ENCODE measurements at places on chromosomes 13 and 19.
A peak's percentile ranks its signal among the peaks of the same experiment; 100 is the strongest.

GRCh38 chr13:24270639-24271141 is 38.7 kb upstream of the C1QTNF9 start:
- DNase-seq, result peak; percentile 78

DNA sequence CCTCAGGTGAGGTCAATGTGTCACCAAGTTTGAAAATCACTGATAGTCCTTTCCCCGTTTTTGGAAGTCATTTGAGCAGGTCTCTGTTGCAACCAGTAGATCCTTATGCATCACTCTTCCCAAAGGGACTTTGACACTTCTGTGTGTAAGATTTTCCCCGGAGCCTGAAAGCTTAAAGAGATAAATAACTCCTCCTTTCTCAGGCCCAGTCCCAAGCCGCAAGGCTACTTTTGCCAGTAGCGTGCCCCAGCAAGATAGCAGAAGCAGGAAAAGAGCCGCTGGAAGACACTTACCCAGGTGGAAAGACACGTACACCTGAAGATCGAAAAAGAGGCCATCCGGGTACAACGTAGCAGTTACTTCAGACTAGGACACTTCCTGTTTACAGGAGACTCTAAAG is 106.9 kb downstream of the CYSLTR2 start:
- DNase-seq, result no peak

- DNase-seq, result no peak
Measured at GRCh38 chr19:10562609-10563008, 3.2 kb downstream of the KRI1 start.

GRCh38 chr13:106630162-106630561 is 62.2 kb upstream of the ARGLU1 start:
- no peak for DNase-seq

- no peak for DNase-seq
Measured at GRCh38 chr19:7995810-7996158, 9.7 kb downstream of the ELAVL1 start.

GRCh38 chr13:27605610-27606200 is 14.6 kb downstream of the LNX2 start:
- DNase-seq, result no peak

DNA sequence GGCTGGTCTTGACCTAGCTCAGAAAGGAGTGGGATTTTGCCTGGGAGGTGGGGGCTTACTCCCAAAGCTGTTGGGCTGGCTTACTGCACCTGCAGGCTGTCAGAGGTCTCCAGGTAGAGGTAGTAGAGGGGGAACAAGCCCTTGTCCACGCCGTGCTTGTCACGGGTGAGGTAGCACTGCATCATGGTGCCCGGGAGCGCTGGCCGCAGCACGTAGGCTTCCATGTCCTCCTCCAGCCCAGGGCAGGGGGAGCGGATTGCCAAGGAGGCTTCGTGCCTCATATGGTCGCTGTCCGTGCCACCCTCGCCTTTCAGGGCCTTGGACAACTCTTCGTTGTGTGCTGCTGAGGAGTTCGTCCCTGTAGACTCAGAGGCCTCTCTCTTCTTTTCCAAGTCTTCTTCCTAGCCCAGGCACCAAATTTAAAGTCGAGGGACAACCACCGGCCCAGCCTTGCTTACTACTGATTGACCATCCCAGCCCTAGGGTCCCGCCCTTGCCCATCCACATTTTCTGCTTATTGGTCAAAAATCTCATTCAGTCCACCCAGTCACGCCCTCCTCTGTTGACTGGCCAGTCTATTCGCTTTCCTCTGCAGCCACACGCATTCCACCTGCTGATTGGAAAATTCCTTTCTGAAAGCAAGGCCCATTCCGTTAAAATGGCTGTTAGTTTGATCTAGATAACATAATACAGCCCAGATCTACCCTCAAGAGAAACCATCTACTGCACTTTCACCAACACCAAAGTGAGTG is 10.5 kb downstream of the TULP2 start:
- no peak for DNase-seq

- DNase-seq, result no peak
Measured at GRCh38 chr19:5631567-5632240, 8.8 kb downstream of the SAFB start.

- DNase-seq, result no peak
Measured at GRCh38 chr13:51595416-51595815, 11.2 kb downstream of the WDFY2 start.

DNA sequence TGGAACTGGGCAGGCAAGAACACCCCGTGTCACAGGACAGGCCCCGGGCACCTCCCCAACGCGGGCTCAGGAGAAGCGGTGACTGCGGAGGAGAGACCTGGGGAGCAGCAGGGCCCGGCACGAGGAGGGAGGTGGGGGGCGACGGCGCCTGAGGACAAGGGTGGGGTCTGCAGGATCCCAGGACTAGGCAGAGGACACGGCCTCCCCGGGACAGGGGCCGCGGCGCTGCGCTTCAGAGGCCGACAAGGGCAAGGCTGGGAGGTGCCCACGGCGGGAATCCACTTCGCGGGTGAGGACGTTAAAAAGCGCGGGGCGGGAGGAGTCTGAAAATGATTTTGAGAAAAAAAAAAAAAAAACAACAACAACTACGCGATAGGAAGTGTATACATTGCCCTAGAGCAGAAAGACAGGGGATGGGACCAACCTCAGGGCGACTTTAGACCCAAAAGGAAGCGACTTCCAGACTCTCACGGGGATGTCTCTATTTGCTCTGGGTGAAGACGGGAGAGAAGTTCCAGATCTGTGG is 44.9 kb downstream of the ZNF611 start:
- DNase-seq, result peak; percentile 9

DNA sequence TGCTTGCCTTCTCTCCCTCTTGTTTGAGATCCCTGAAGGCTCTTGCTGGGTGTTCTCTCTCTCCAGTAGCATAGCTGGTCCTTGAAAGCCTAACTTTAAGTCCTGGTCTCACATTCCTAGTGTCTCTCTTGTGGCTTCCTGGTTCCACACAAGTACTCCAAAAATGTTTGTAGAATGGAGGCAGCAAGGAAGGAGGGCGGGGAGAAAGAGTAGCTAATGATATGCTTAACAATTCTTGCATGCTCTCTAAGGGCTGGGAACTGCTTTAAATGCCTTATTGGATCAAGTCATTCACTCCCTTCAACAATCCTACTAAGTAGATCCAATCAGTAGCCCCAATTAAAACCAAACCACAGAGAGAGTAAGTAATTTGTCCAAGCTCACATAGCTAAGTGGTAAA is 357.3 kb downstream of the KLF5 start:
- no peak for DNase-seq

- peak; percentile 81 for DNase-seq
Measured at GRCh38 chr19:35293363-35293739, 1.4 kb downstream of the MAG start.

DNA sequence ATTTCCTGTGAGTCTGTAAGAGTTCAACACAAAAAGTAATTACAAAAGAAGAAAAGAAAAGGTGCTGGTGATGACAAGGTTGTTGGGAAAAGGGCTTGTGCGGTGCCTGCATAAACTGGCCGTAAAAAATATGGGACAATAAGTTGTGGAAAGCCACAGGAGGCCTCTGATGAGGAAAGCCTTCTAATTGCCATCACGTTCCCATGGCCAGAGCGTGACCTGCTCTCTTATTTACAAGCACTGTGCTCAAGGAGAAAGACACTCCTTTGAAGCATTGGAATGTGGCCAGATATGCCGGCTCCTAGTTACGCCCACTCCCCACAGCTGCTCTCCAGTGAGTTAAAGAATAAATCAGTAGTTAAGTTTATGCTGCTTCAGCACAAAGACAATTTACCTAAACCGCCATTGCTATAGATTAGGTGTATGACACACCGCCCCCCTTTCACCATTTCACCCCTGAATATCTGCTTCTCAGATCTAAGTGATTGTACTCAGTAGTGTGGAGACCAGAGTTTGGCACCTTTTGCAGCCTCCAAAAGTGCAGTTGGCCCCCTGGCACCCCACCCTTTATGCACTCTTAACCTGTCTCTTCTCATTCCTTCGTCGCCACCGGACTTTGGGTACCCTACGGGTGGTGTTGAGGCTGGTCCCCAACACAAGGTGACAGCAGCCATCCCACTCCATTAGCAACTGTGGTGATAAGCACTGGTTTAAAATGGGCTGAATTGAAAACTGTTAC is 8.1 kb upstream of the PGLYRP1 start:
- DNase-seq, result no peak

DNA sequence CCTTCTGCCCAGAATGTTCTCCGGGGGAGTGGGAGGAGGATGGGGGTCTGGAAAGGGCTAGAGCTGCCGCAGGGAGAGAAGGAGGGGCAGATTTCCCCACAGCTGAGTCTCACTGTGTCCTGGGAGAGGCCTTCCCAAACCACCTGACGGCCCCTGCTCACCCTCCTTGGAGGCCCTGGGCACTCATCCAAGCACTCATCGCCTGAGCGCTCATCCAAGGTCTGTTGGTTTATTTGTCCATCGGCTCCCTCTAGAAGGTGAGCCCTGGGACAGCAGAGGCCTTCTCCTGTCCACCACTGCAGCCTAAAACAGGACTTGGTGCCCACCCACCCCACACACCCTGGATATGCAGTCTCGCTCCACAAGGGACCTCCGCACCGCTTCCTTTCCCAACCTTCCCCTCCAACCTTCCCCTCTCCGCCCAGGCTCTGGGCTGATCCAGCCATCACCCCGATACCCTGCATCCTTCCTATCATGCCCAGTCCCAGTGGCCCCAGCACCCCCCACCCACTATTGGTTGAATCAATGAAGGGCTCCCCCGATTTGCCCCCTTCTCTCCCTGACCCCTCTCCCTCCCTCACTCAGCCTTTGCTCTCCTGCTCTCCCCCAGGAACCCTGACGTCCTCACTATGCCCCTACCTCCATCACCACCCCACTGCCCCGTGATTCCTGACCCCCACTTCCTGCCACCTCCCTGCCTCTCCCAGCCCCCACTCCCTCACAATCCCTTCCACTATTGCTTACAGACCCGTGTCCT is 1.7 kb downstream of the UBXN6 start:
- no peak for DNase-seq

DNA sequence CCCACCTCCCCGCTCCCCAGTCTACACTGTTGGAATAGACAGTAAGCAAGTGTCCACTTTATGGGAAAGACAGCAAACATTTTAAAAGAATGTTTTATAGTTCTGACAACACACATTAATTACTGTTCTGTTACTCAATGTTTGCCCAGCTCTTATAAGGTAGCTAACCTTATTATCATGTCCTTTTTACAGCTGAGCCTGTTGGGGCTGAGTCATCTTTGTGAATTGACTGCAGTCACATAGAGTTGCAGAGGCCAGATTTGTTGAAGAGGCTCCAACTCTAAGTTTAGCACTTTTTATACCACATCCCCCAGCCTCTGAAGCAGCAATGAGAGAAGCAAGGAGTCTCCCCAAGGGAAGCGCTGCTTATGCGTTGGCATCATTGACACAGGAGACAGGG is 76.2 kb downstream of the C13orf42 start:
- no peak for DNase-seq
